ENCODE measurements at places on chromosomes 13 and 19.

DNA sequence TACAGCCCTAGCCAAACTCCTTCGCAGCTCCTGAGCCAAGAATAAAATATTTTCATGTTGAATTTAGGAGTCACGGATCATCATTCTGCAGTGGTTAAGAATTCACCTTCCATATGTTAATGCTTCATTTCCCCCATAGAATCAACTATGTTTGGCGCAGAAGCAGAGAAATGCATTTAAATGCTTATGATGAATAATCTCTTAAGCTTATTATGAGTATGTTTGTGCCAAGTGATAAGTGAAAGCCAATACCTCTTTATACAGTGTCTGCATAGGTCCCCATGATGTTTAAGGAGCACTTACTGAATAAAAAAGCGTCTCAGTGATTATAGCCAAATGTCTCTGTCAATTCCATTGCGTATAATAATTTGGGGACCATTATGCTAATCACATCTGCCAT lies 32.7 kb upstream of the POMP start:
- DNase-seq = no peak

- no peak for DNase-seq
Observed at GRCh38 chr19:33811246-33811645, 14.6 kb downstream of the KCTD15 start.

GRCh38 chr13:30623392-30623791 lies 5.7 kb downstream of the USPL1 start:
- no peak for DNase-seq

- no peak for DNase-seq
Observed at GRCh38 chr19:16216744-16217670, 19.3 kb downstream of the AP1M1 start.

DNA sequence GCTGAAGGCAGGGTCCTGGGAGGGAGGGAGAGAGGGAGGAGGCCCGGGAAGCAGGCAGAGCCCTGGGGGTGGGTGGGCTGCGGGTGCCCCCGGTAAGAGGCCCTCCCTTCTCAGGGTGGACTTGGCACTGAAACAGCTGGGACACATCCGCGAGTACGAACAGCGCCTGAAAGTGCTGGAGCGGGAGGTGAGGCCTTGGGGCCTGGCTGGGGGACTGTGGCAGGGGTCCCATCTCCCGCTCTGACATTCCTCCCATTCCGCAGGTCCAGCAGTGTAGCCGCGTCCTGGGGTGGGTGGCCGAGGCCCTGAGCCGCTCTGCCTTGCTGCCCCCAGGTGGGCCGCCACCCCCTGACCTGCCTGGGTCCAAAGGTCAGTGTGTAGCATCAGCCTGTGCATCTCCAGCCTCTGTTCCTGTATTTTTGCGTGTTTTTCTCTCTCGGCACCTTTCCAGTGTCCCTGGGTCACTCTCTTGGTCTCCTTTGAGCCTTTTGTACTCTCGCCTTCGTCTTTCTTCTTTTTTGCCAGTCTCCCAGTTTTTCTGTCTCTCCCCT lies 53.4 kb downstream of the TRPM4 start:
- no peak for DNase-seq

GRCh38 chr19:51341066-51341465 lies 873 bp downstream of the VSIG10L start:
- DNase-seq = no peak

GRCh38 chr13:89900104-89900765 lies 1447.3 kb upstream of the MIR17HG start:
- DNase-seq = no peak

GRCh38 chr13:101967781-101968180 lies 434.1 kb downstream of the FGF14 start:
- no peak for DNase-seq

DNA sequence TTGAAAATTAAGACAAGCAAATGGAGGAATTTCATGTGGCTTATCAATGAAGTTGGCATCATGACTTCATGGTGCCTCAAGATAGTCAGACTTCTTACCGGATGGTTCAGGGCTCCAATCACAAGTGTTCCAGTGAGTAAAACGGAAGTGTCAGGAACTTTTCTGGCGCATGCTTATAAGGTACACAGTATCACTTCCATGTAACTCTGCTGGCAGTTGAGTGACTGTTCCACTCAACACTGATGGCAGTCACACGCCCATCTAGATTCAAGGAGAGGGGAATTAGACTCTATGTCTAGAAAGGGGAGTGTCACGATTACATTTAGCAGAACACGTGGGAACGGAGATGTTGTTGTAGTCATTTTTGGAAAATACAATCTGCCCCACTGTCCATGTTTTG lies 114.3 kb downstream of the KCTD15 start:
- DNase-seq = no peak

GRCh38 chr13:40622761-40623160 lies 43.7 kb downstream of the FOXO1 start:
- DNase-seq = no peak

- DNase-seq = no peak
Observed at GRCh38 chr19:628168-628567, 5.2 kb downstream of the POLRMT start.

- no peak for DNase-seq
Observed at GRCh38 chr19:50510700-50511068, 307 bp downstream of the JOSD2 start.

GRCh38 chr19:2474232-2475017 lies 1.5 kb upstream of the GADD45B start:
- DNase-seq = peak; percentile 85

DNA sequence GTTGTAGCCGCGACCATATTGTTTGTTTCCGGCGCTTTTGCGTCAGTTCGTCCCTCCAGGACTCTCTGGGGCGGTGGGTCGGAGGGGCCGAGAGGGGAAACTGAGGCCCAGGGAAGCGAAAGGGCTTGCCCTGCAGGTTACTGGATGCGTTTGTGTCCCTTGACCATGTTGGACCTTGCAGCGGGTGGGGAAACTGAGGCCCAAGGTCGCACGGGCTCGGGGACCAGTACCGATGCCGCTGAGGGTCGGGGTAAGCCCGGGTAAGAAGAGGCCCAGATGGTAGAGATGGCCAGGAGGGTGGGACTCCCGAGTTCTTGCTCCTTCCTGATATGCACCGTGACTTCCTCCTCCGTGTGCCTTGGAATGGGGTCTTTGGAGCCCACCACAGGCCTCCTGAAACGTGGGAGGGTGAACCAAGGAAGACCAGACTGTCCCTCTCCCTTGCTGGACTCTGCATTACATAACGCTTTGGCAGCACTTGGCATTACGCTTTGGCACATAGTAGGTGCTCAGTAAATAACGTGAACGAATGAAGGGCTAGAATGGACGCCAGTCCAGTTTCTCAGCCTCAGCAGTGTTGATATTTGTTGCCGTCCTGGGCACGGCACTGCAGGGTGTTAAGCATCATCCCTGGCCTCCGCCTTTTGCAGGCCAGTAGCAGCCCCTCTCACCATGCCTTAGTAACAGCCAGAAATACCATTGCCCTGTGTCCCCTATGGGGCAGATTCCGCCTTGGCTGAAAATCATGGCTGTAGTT lies 743 bp downstream of the CHAF1A start:
- DNase-seq = no peak

GRCh38 chr19:58579473-58580142 lies 6.5 kb upstream of the MZF1 start:
- DNase-seq = no peak

DNA sequence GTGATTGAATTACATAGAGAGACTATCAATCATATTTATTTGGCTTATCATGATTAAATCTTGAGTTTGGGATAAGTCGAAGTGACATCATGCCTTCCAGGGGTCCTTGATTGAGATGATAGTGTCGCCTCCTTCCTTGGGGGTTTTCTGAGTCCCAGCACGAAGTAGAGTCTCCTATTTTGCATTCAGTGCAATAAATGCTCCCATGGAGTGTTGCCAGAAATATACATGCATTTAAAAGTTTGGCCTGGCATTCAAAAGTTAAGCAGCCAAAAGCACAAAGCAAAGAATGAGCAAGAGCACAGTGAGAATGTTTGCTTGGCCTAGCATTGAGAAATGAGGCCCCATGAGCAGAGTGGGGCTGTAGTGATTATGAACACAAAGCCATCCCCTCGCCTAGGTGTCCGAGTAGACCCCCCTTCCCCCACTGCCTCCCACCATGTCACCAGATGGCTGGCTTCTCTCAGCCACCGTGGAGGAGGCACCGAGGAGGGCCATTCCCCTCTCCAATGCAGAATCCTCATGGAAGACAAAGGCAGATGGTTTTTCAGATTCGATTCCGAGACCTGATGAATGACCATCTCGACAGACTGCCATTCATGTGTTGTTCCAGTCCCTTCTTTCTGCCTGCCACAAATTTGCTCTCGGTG lies 58.8 kb upstream of the UBL3 start:
- DNase-seq = no peak

- no peak for DNase-seq
Observed at GRCh38 chr13:109667807-109668291, 118.5 kb downstream of the IRS2 start.

- no peak for DNase-seq
Observed at GRCh38 chr13:60363288-60363687, 33.7 kb upstream of the TDRD3 start.

GRCh38 chr13:45178349-45179162 lies 22.3 kb downstream of the KCTD4 start:
- DNase-seq = no peak

DNA sequence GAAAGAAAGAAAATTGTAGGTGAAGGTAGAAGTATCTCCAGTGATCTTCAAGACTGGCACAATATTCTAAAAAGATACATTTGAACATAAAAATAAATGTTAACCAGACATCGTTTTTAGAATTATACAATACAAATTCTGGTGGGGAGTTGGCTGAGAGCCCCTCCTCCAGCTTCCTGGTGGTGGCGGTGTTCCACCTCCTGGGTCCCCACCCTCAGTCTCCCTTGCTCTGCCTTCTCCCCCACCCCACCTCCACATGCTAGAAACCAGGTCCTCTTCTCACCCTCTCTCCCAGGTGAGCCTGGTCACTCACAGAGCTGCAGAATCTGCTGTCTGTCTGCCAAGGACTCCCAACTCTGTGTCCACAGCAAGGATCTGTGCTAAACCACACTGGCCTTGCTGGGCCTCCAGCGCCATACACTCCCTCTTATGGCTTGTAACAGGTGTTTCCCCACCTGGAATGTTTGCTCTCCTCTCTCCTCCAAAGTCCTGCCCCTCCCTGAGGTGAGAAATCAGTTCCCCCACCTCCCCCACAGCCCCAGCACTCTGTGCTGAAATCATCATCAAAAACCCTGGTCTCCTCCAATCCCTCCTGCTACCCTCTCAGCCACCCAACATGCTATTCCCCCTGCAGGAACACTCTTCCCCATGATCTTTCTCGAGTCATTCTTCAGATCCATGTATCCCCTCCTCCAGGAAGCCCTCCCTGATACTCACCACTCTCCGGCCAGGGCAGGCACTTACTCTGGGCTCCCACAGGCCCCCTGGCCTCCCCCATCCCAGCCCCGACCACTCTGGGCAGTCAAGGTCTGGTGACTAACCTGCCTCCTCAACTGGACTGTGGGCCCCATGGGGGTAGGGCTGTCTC lies 20.5 kb upstream of the CYP2S1 start:
- DNase-seq = no peak

DNA sequence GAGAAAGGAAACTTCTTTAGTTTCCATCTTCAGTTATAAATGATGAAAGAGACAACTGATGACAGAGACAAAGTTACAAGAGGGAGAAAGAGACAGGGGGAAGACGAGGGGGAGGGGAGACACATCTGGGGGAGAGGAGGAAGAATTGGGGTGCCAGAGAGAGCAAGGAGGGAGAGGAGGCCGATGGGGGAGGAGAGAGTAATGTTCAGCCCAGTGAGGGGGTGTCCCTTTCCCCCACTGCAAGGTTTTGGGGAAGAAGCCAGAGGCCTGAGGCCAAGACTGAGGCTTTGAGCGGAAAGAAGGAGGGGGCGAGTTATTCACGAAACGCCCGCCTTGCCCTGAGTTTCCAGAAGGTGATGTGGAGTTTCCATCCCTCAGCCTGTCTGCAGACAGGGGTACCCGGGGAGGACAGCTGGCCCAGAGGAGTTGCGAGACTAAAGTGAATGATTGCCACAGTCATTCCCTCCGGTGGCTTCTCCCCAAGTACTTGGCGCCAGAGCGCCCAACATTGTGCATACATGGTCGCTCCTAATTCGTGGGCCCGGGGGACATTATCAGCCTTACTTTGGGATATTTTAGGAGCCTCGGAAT lies 558 bp upstream of the PPAN start:
- DNase-seq = peak; percentile 65

- no peak for DNase-seq
Observed at GRCh38 chr13:39370048-39370447, 232.9 kb downstream of the LHFPL6 start.

All from immature natural killer cell (primary cell).